ENCODE measurements at places on chromosomes 6 and 20. TPM values are rescaled to one million over a fixed set of nuclear protein-coding genes. Genes with fewer than 3 reads are reported as not detected.

Gene BHLHE23
- not detected for total RNA-seq

Gene COL9A1
- total RNA-seq, result not detected

Gene NRN1
- total RNA-seq, result 0.50 TPM

Gene LPIN3
- 7.5 TPM for total RNA-seq

Gene SPATA25
- 0.23 TPM for total RNA-seq

Gene ITPA
- 129 TPM for total RNA-seq

Gene BNIP5
- not detected for total RNA-seq

Gene KCNK5
- total RNA-seq, result 1.0 TPM

Gene KIF25
- not detected for total RNA-seq

Gene POPDC3
- total RNA-seq, result 30.2 TPM

Gene ASIP
- total RNA-seq, result not detected

Gene ELOVL2
- 7.2 TPM for total RNA-seq

Gene CLVS2
- not detected for total RNA-seq

Gene RBPJL
- total RNA-seq, result not detected

Gene RCAN2
- not detected for total RNA-seq

Gene PPP1R14C
- total RNA-seq, result 0.78 TPM

Gene DDX43
- not detected for total RNA-seq

Gene KIAA0408
- total RNA-seq, result 5.3 TPM

Gene BACH2
- 0.33 TPM for total RNA-seq

Gene TNF
- total RNA-seq, result 0.10 TPM

Gene PI16
- total RNA-seq, result not detected

Gene OTOR
- total RNA-seq, result not detected

Gene CRISP2
- not detected for total RNA-seq
